ENCODE measurements at places on chromosomes 6 and 20. TPM values are rescaled to one million over a fixed set of nuclear protein-coding genes. Genes with fewer than 3 reads are reported as not detected.

DNA sequence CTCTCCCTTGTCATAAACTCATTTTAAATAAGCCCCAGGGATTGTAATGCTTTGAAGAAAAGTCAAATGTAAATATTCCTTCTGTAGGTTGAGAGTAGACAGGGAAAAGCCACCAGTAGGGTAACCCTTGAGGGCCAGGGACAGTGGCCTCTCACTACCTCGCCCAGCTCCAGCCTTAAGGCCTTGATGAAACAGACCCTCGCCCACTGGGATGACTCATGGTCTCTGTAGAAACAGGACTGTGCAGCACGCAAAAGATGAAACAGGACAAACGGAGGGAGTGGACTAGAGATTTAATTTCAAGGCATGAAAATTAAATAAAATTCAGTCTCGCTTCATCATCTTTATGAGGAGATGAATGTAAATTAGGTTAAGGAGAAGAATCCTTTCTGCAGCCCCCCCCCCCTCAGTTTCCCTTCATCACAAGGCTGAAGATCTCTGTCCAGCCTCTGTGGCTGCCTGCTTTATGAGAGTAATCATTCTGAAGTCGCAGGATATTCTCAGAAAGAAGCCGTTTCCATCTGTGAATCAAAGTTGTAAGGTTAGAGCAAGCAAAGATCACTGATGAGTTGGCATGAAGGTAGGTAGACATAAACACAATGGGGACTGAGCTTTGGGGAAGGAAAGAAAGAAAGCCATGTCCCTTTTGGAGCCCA is 60.4 kb downstream of the TMEM200A start:
- DNase-seq = no peak

- no peak for DNase-seq
These were observed 127.2 kb downstream of the CDC5L start for GRCh38 chr6:44514576-44515193.

- no peak for DNase-seq
These were observed 233.4 kb upstream of the RIN2 start for GRCh38 chr20:19524691-19525090.

GRCh38 chr20:46235077-46235476 is 73.2 kb downstream of the CDH22 start:
- no peak for DNase-seq

- no peak for DNase-seq
These were observed 69.6 kb upstream of the TULP1 start for GRCh38 chr6:35582315-35582714.

DNA sequence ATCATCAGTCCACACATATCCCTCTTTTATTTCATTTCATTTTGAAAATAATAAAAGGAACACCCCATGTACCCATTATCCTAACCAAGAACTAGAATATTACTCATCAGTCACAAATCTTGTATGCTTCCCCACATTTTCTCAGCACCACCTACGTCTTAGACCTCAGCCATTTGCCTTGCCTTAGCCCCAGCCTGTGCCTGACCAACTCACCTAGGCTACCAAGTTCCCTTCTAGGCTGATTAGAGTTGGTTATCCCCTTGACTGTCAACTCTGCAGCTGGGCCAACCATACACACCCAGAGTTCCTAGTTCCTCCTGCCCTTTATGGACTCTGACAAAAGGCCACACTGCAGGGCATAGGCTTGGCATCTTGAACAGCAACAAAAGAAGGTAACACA is 33.4 kb upstream of the IPCEF1 start:
- no peak for DNase-seq

- no peak for DNase-seq
These were observed 18.3 kb upstream of the PLN start for GRCh38 chr6:118529756-118530155.

DNA sequence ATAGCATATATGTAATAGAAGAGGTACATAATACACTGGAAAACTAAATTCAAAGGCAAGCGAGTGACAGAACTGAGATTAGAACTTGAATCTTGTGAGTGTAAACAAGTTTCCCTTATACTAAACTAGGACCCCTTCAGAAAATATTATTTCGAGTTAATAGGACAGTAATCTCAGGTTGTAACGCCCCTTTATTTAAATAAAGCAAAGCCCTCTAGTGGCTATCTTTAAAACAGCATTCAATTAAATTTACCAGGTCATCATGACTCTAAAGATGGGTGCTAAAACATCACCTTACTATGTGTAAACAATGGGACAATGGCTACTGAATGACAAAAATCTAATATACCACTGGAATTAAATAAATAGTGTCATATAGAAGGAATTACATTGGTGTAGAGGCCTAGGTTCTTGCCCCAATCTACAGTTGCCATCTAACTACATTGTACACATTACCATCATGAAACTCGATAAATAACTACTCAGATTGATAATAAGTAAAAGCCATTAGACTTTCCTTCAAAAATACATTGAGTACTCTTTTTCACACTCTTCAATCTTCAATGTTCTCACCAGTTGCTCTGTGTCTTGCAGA is 255.4 kb upstream of the IRAK1BP1 start:
- DNase-seq = no peak

DNA sequence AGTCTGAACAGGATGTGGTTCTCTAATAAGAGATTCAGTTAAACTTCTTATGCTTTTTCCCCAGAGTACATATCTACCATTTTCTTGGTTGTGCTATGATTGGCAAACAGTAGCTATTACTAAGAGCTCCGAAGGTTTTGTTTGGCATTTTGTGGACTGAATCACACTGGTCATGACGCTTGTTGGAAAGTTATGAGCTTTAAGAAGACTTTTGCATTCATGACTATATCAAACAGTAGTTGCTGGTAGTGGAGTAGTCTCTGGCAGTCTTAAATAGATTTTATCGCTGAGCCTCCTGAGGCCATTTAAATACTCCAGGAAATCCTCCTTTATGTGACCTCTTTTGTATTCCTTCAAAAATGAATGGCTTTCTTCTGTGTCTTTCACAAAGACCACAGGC is 40.8 kb downstream of the CCDC170 start:
- peak; percentile 93 for DNase-seq

GRCh38 chr6:113290684-113291083 is 566.5 kb upstream of the MARCKS start:
- DNase-seq = no peak

DNA sequence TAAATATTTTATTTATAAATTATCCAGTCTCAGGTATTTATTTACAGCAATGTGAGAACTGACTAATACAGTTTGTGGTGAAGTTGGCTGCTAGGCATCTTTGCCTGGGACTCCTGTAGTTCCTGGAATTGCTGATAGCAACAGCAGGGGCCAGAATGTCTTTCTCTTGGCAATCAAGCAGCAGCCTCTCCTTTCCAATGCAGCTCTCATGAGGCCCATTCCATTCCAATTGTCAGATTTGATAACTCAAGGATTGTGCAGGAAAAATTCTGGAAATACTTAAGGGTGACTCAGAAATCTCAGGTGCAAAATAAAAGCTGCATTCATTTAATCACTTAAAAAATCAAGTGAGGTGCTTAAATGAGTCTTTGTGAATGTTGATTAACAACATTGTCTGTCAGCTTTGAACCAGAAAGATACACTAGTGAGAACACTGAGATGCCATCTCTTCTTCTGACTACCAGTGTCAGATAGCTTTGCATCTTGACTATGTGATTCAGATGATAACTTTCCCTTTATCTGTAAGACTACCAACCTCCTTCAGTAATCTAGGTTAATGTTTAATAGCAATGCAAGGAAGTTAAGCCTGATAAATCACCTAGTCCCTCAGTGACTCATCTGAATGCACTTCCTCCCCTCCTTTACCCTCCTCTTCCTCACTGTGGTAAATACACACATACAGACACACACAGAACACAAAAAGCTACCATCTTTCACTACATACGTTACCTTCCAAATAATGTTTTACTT is 32.1 kb upstream of the COL21A1 start:
- no peak for DNase-seq

DNA sequence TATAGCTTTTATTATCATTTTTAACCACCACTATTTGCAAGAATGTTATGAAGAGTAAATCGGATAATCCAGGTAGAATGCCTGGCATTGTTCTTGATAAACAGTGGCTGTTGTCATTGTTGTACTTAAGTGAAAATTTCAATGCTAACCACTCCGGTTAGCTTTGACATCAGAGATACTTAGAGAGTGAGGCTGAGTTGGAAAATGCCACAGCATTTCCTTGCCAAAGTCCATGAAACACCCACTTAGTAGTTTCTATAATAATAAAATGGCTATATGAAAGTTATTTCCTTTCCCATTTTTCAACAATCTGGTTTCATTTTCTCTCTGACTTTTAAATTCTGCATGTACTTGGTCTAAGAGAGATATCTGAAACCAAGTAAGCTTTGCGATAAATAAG is 132.0 kb downstream of the CDK19 start:
- DNase-seq = no peak

DNA sequence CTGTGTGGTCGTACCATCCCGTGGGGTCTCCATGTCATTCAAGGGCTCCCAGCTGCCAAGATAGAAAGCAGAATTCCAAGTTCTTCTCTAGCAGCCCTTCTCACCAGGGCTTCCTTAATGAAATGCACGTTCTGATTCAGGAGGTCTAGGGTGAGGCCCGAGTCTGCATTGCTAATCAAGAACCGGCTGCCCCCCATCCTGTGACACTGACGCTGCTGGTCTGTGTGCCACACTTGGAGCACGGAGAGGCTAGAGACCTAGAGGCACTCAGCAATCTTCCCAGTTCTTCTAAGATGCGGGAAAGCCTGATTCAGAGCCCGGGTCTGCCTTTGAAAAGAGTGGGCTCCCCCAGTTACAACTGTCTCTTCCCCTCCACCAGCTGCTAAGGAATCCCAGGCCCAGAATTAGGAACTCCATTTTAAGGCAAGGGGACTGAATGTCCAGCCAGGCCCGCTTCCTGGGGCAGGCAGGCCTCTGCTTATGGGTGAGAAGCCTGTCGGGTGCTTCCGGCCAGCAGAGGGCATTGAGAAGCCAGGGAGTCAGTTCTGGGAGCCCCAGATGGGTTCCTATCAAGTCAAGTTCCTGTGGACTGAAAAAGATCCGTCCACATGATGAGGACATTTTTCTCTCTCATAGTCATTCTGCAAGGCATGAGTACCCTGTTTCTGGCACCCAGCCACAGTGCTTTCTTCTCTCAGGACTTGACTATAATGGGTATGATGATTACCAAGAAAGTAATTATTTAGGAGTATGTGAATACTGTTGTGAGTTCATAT is 69.8 kb upstream of the RIN2 start:
- peak; percentile 89 for DNase-seq

DNA sequence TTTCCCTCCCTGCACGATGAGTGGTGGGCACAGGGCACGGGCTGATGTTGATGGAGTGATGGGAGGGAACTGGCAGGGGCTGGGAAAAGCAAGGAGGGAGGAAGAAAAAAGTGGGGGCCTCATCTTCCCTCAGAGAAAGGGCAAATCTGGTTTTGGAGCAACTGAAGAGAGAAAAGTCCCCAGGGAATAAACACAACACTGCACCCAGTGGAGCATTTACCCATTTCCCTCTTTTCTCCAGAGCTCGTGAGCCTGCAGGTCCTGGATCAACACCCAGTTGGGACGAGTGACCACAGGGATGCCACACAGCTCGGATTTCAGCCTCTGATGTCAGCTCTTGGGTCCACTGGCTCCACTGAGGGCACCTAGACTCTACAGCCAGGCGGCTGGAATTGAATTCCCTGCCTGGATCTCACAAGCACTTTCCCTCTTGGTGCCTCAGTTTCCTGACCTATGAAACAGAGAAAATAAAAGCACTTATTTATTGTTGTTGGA is 11.4 kb downstream of the MICA start:
- no peak for DNase-seq

- DNase-seq = no peak
These were observed 92.8 kb downstream of the TAF4 start for GRCh38 chr20:61972636-61973508.

- DNase-seq = no peak
These were observed 69.8 kb upstream of the NKX2-2 start for GRCh38 chr20:21583486-21584168.

- no peak for DNase-seq
These were observed 84.4 kb downstream of the MAP7 start for GRCh38 chr6:136465766-136466303.

DNA sequence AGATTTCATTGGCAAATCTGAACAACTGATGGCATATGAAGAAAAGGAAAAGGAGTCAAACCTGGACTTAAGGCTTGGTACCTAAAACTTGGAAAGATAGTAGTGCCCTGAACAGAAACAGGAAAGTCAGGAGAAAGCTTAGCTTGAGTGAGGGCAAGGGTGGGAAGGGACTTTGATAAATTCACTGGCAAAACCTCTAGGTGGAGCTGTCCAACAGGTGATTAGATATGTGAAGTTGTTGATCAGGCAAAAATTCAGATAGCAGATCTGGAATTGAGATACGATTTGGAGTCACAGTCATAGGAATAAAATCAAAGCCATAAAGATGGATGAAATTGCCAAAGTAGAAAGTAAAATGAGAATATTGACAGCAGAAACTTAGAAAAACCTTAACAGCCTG is 16.1 kb upstream of the ZNF292 start:
- peak; percentile 36 for DNase-seq

CCN5 gene
- 21.1 TPM for total RNA-seq

HTR1E gene
- total RNA-seq = not detected

ERVFRD-1 gene
- total RNA-seq = not detected

LGSN gene
- under 0.01 TPM for total RNA-seq

GRIK2 gene
- under 0.01 TPM for total RNA-seq

SLC17A9 gene
- total RNA-seq = 6.4 TPM

NMBR gene
- total RNA-seq = under 0.01 TPM

ARMH2 gene
- total RNA-seq = not detected

All from fibroblast of lung (primary cell).